Activated T-helper 1 cell treated with anti-CD3 and anti-CD28 coated beads, Interleukin-2, amount 50 U/mL, for 16 hours (primary cell): ENCODE measurements at places on chromosomes 3 and 15.

DNA sequence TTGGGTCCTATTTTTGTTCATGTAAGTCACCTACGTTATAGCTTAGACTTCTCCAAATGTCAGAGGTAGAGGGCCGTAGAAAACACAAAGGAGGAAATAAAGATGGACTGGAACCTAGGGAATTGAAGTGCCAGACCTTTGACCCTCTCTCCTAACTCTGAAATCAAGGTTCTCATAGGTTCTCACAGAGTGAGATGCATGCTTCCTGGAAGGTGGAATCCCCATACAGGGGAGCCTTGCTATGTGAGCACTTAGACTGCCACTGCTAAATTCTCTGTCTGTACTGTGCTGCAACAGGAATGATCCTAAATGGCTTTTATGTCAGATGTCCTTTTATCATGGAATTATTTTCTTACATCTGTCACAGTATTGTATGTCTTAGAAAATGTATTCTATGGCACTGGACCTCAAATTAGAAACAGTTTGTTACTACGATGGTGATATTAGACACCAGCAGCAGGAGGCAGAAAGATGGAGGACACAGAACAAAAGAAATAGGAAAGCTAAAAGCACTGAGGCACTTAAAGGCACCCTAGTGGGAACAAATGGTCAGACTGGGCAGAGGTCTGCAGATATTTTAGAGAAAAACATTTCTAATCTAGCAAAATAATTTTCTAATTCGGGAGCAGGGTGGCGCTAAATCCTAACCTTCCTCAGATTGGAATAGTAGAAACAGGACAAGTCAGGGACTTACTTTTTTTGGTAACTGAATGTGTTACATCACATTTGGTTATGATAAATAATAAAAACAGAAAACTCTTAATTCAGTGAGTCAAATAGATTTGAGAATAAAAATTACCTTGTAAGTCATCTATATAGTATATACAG lies 60.2 kb upstream of the CDAN1 start:
- no peak for DNase-seq

DNA sequence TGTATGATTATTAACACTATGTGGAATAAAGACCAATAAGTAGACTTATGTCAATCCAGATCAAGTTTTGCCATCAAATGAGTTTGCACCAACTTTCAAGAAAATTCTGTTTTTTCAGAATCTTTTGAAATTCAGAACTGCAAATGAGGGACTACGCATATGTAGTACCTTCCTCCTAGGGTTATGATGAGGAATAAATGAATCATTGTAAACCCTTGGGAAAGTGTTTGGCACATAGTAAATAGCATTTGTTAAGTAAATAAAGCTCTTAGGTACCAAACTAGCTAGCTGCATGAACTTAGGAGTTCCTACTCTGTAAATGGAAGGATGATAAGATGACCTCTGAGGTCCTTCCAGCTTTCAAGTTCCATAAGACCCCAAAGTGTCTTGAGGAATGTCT lies 242.6 kb upstream of the SETMAR start:
- DNase-seq: no peak

DNA sequence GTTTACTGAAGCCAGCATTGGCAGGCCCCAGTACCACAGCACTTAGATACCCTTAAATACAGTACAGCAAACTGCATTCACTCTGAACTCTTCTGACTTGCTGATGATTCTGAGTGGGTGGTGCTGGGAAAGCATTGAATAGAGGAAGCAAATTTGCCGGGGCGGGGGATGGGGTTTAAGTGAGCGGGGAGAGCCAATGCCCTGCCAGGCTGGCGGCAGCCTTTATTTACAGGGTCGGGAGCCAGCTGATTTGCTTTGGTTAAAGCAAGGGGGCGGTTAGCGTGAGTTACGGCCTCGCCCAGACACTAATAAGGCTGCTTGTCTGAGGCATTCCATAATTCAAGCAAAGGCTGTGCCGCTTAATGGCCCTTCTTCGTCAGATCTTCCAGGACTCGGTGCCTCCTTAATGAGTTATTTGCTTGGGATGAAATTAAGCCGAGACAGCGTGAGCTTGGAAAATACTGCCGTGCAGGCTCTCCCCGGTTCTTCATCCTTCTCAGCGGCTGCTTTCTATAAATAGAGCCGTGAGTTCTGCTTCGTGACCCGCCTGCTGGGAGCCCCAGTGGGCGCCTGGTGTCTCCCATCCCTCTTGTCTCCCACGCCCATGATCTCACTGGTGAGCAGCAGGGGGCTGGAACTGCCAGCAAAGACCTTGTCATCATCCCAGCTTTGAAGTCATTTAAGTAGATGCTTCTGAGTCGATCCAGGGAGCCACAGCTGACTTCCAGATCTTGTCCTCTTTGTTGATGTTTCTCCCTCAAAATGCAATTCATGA lies 25.8 kb downstream of the SPSB4 start:
- no peak for DNase-seq

DNA sequence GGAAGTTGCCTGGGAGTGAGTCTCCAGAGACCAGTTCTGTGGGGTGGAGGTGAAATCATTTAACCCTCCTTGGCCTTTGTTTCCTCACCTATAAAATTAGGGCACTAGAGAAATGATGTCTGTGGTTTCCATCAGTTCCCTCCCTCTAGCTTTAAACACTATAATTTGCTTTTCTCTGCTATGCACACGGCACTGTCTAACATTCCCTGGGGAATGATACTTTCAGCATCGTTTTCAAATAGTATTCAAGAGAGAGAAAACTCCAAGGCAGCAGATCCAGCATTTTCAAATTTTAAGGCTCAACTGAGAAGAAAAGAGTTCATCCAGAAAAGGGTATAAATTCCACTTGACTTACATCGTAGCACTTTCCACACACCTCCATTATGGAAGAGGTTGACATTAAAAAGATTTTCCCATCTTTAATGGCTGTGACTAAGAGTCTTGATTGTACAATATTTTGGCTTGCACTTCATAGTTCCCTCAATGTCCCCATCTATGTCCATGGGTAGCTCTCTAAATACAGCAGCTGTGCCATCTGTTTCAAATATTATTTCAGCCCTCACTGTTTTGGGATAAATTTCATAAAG lies 137.7 kb upstream of the ZPLD1 start:
- DNase-seq: no peak

GRCh38 chr3:5226783-5227182 lies 39.3 kb downstream of the EDEM1 start:
- DNase-seq: no peak

DNA sequence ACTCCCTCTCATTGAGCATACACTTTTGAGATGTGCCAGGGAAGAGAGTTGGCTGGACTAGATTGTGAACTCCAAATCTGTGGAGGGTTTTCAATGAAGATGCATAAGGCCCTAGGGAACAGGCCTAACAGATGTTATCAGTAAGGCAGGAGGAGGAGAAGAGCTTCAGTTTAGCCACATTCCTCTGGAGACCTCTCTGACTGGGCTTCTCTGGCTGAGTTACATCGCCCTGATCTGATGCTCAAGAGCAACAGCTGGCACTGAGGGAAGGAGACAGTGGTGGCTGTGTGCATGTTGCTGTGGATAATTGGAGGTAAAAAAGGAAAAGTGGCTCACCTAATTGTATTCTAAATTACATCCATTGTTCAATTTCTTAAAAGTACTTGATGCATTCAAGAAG lies 206.4 kb upstream of the CFAP20DC start:
- no peak for DNase-seq

- no peak for DNase-seq
Measured at GRCh38 chr3:32483772-32484171, 18.9 kb downstream of the CMTM6 start.

GRCh38 chr3:49248840-49249227 lies 28.2 kb downstream of the C3orf62 start:
- DNase-seq: no peak

GRCh38 chr3:3802046-3802445 lies 2.8 kb downstream of the LRRN1 start:
- no peak for DNase-seq

DNA sequence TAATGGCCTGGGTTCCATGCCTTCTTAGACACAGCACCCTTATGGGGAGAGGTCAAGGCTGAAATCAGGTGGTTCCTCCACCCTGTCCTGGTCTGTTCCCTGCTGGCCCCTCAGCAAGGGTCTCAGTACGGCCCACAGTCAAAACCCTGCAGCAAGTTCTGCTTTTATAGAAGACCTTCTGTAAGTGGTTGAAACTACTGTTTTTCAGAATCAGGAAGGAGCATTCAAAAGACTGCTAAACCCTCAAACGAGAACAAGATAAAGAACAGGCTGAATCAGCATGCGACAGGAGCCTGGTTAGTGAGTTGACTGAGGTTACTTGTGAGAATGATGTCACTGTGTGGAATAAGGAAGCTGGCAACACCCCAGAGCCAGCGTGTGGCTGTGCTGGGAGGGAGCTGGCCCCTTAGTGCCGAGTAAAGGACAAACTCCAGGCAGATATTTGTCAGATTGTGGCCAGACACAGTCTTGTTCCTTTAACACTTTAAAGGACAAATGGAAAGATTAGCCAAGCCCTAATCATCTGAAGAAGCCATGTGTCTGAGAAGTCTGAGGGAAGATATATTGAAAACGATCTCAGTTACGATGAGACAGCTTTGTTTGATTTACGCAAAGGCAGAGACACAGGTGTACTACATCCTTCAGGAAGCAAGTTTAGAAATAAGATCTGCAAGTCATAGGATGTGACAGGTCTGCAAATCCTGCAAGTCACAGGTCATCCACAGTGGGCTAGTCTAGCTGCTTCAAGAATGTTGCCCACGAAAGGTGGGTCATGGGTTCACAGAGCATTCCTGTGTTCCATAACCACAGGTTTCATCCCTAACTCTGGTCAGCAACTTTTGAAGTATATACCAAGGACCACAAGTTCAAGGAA lies 54.0 kb downstream of the B3GNT5 start:
- no peak for DNase-seq

GRCh38 chr3:72748659-72749058 lies 99.6 kb downstream of the SHQ1 start:
- DNase-seq: no peak

DNA sequence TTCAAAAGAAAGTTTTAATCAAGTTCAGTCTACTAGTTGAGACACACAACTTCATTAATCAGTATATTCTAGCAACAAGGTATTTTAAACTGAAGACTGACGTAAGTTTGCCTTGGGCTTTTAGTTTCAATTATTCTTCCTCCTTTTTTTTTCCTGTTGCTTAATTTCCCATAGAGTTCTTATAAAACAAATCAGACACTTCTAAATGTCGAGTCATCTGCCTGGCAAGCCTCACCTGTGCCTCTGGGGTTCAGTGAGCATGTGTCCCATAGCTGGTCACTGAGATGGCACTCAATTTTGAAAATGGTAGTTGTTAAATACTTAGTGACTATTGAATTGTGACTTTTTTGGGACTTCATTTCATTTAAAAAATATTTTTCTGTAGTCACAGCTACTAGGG lies 27.4 kb downstream of the NKIRAS1 start:
- DNase-seq: no peak

DNA sequence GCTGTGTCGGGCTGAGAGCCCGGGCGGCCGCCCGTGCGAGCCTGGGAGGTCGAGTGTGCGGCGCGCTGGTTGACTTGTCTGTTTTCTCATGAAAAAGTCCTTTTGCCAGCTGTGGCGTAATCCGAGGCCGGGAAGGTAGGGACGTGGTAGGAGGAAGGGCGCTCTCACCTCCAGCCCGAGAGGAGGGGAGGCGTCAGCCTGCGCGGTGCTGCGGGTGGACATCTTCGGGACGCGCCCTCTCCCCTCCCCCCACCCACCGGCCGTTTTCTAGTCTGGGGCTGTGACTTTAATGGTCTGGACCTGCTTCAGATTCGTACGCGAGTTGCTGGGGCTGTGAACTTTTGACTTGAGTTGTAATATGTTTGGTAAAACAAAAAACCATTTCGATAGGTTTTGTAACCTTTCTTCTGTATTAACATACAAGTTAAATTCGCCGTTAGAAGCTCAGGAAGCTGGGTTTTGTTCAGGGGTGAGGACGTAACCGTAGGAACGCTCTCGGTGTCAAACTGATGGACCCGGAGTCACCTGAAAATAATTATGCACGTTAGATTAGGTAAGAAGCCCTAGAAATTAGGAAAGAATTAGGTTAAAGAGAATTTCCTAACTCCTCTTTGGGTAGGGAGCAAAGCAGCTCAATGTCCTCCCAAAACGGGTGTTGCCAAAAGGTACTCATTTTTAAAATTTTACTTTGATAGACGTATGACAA lies 762 bp downstream of the NCK1 start:
- peak; percentile 31 for DNase-seq

- DNase-seq: no peak
Measured at GRCh38 chr3:39473452-39474125, 6.1 kb downstream of the MOBP start.

GRCh38 chr3:94614192-94614591 lies 551.3 kb downstream of the NSUN3 start:
- DNase-seq: no peak

DNA sequence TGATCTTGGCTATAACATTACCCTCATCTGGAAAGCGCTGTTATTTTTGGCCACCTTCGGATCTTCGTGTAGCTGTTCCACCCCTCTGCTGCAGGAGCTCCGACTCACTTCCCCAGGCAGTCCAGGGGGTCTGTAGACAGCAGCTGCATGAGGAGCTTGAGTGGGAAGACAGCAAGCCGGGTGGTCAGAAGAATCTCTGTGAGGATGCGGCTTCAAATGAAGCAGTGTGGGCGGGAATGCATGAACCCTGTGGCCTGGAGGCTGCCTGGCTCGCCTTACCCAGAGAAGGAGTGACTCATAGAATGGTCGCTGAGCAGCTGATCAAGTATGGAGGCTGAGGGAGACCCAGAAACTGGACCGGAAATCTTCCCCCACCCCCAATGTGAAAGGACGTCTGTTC lies 45.2 kb upstream of the NR2F2 start:
- no peak for DNase-seq

DNA sequence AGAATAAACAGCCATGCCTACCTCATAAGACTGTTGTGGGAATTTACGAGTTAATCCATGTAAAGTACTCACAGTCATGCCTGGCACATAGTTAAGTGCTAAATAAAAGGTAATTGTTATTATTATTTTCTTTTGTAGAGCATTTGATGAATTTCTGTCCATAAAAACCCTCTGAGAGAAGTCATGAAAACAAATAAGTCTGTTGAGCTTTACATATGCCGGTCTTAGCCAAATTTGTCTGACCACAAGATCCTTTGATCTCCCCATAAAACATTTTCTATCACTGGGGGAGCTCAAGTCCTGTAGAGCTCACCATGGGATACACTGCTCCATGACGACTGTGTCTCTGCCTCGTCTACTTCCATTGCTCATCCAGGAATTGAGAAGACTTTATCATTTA lies 114.0 kb downstream of the MAGI1 start:
- no peak for DNase-seq
